ENCODE measurements at places on chromosomes 6 and 20. TPM values are rescaled to one million over a fixed set of nuclear protein-coding genes. Genes with fewer than 3 reads are reported as not detected.

- DNase-seq = no peak
- H3K4me1 ChIP-seq = peaks cover 32% of the 10 kb centered on the region
- no peaks in the 10 kb centered on the region for H3K36me3 ChIP-seq
- no peak overlapping the region for H3K27ac ChIP-seq
Observed at GRCh38 chr6:157229132-157229618, 94.1 kb downstream of the TMEM242 start.

GRCh38 chr20:33826270-33826897 is 15.2 kb downstream of the CHMP4B start:
- peak overlapping the region; percentile 75 for H3K27ac ChIP-seq
- no peak for DNase-seq
- no peak overlapping the region for H3K4me3 ChIP-seq

DNA sequence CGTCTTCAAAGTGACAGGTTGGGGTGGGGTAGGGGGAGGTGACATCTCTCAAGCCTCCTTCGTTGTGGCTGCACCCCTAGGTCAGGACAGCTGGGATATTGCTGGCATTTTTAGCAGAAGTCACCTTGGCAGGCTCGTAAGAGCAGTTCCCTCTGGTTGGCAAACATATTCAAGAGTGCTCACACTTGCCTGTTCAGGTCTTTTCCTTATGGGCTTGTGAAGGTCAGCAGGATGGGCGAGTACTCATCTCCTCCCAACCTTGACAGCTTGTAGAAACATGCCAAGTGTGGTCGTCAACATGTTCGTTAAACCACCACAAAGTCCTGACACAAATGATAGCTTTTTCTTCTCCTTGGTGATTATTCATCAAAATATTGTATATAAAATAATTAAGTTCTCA is 113.6 kb downstream of the HDGFL1 start:
- H3K27me3 ChIP-seq = no peaks in the 10 kb centered on the region
- no peaks in the 10 kb centered on the region for H3K36me3 ChIP-seq
- H3K4me3 ChIP-seq = no peak overlapping the region
- H3K4me1 ChIP-seq = no peaks in the 10 kb centered on the region

DNA sequence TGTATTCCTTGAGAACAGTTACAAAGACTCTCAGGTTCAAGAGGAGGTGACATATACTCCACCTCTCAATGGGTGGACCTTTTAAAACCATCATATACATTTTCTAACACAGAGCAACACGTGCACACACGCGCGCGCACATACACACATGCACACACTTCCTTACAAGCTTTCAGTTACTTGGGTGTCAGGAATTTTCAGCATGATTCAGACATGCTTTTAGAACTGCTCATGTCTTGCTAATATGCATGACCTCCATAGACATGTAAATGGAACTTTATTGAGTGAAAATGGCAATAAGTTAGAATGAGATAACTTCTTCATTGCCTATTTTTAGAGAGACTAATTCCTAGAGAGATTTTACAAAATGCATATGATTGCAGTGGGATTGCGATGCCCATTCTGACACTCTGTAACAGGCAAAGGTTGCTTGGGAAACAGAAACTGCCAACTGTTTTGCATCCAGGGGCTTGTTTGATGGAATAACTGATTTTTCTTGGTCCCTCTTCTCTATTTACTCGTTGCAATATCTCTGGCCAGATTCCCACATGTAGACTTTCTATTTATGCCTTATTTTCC is 531.4 kb upstream of the RNF217 start:
- H3K36me3 ChIP-seq = no peaks in the 10 kb centered on the region
- H3K4me1 ChIP-seq = no peaks in the 10 kb centered on the region
- no peaks in the 10 kb centered on the region for H3K27me3 ChIP-seq
- no peak overlapping the region for H3K27ac ChIP-seq

The IRF4 gene
- 9.5 TPM for total RNA-seq

- H3K4me3 ChIP-seq = no peak overlapping the region
- no peaks in the 10 kb centered on the region for H3K27me3 ChIP-seq
- no peaks in the 10 kb centered on the region for H3K4me1 ChIP-seq
- H3K27ac ChIP-seq = no peak overlapping the region
Observed at GRCh38 chr20:25744261-25744660, 47.6 kb upstream of the ZNF337 start.

DNA sequence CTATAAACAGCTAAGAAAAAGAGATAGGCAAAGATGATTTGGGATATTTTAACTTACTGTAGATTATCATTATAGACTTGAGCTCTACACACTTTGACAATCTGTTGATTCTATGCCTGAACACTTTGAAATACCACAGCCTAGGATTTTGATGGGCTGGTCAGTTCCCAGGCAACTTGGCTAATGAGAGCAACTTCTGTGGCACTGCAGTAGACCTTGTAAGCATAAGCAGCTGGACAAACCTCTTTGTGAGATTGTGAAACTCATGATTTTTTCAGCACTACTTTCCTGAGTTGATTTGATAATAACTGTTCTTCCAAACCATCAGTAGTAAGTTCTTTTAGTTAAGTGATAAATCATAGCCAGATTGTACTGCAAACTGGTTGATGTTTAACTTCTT is 27.1 kb upstream of the ELOVL5 start:
- no peak overlapping the region for H3K4me3 ChIP-seq
- H3K27ac ChIP-seq = no peak overlapping the region
- no peaks in the 10 kb centered on the region for H3K27me3 ChIP-seq
- DNase-seq = no peak
- no peaks in the 10 kb centered on the region for H3K4me1 ChIP-seq
- no peaks in the 10 kb centered on the region for H3K36me3 ChIP-seq

- H3K27me3 ChIP-seq = no peaks in the 10 kb centered on the region
- DNase-seq = no peak
- H3K36me3 ChIP-seq = peaks cover 96% of the 10 kb centered on the region
- H3K27ac ChIP-seq = peak overlapping the region; percentile 59
- H3K4me3 ChIP-seq = no peak overlapping the region
Observed at GRCh38 chr20:44494266-44494665, 18.6 kb downstream of the TTPAL start.

The SIRPG gene
- total RNA-seq = not detected

- H3K4me3 ChIP-seq = no peak overlapping the region
- H3K36me3 ChIP-seq = no peaks in the 10 kb centered on the region
- no peak overlapping the region for H3K27ac ChIP-seq
- H3K4me1 ChIP-seq = peaks cover 37% of the 10 kb centered on the region
- no peak for DNase-seq
- no peaks in the 10 kb centered on the region for H3K27me3 ChIP-seq
Observed at GRCh38 chr6:168369786-168370185, 50.2 kb upstream of the DACT2 start.

- peak overlapping the region; percentile 70 for H3K4me3 ChIP-seq
- H3K27ac ChIP-seq = peak overlapping the region; percentile 85
- peaks cover 33% of the 10 kb centered on the region for H3K36me3 ChIP-seq
- H3K27me3 ChIP-seq = no peaks in the 10 kb centered on the region
Observed at GRCh38 chr20:33667245-33667675, 517 bp downstream of the ACTL10 start.

The TRIM40 gene
- total RNA-seq = not detected

- peak overlapping the region; percentile 4 for H3K27ac ChIP-seq
- H3K36me3 ChIP-seq = no peaks in the 10 kb centered on the region
- H3K27me3 ChIP-seq = no peaks in the 10 kb centered on the region
- H3K4me1 ChIP-seq = peaks cover 59% of the 10 kb centered on the region
- no peak overlapping the region for H3K4me3 ChIP-seq
Observed at GRCh38 chr20:44736170-44737021, 9.3 kb upstream of the KCNK15 start.

DNA sequence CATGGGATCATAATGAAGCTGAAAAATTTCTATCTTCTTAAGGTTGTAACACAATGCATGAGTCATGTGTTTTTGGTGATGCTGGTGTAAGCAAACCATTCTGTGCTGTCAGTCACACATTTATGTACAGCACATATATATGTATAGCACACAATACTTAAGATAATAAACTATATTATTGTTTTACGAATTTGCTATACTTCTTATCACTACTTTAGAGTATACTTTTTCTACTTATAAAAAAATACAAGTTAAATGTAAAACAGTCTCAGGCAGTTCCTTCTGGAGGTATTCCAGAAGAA is 920.1 kb upstream of the FLRT3 start:
- no peaks in the 10 kb centered on the region for H3K27me3 ChIP-seq
- no peak for DNase-seq
- no peaks in the 10 kb centered on the region for H3K4me1 ChIP-seq
- H3K36me3 ChIP-seq = no peaks in the 10 kb centered on the region
- H3K27ac ChIP-seq = no peak overlapping the region

The FAM209B gene
- not detected for total RNA-seq

DNA sequence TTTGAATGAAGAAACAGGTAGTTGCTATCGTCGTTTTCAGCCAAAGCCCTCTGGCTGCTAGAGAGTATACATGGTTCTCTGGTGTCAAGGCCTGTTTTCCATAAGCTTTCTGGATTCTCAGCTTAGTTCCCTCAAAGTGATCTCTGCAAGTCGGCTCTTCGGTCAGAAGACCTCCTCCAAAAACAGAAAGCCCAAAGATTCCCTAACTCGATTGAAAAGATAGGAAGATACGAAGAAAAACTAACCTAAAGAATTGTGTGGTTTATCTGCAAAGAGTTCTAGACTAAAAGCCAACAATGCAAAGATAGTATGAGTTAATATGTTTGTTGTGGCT is 545 bp upstream of the ASCC3 start:
- peak overlapping the region; percentile 76 for H3K4me3 ChIP-seq
- H3K27ac ChIP-seq = peak overlapping the region; percentile 92
- no peak for DNase-seq
- no peaks in the 10 kb centered on the region for H3K27me3 ChIP-seq
- H3K4me1 ChIP-seq = peaks cover 38% of the 10 kb centered on the region
- H3K36me3 ChIP-seq = no peaks in the 10 kb centered on the region

DNA sequence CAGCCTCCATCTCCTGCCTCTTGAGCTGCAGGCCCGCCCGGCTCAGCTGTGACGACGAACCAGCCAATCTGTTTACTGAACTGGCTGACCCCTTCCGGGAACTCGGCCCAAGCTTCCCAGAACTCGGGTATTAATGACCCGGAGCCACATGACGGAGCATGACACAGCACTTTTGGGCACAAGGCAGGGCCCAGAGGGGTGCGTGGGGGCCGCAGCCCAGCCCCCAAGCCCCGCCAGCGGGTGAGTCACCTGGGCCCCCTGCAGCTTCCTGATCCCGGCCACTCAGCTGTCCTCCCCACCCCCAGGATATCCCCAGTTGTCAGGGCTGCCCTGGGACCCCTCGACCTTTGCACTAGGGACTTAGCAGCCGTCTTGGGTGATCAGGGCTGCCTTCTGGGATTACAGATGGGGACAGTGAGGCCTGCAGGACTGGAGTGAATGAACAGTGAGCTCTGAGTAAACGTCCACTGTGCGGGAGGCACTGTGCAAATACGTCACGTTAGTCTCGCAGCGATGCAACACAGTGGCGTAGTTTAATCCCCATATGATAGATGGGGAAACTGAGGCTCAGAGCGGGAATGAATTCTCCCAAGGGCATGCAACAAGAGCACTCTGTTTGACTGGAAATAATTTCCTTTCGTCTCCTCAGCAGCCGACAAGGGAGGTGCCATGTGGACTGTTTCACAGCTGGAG is 102.1 kb downstream of the CEBPB start:
- no peaks in the 10 kb centered on the region for H3K27me3 ChIP-seq
- no peaks in the 10 kb centered on the region for H3K36me3 ChIP-seq
- peaks cover 49% of the 10 kb centered on the region for H3K4me1 ChIP-seq
- peak overlapping the region; percentile 82 for H3K27ac ChIP-seq
- H3K4me3 ChIP-seq = no peak overlapping the region
